ENCODE measurements at places on chromosomes 12 and 14.

GRCh38 chr12:3456809-3457208 is 34.2 kb upstream of the PRMT8 start:
- DNase-seq: no peak

DNA sequence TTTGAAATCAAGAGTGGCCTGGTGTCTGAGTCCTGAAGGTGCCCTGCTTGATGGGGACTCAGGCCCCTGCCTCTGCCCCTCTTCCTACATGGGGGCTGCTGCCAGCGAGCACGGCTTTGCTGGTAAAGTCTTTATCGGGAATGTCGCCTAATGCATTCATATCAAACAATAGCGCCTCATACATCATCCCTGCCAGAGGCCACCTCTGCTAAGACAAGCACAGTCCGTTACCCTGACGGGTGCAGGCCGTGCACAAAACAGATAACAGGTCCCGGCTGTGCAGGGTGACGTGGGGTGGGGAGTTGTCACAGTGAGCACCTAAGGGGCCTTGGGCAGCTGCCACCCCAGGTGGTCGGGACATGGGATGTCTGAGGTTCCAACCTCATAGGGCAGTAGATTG is 68.4 kb upstream of the FAM222A start:
- DNase-seq: no peak

DNA sequence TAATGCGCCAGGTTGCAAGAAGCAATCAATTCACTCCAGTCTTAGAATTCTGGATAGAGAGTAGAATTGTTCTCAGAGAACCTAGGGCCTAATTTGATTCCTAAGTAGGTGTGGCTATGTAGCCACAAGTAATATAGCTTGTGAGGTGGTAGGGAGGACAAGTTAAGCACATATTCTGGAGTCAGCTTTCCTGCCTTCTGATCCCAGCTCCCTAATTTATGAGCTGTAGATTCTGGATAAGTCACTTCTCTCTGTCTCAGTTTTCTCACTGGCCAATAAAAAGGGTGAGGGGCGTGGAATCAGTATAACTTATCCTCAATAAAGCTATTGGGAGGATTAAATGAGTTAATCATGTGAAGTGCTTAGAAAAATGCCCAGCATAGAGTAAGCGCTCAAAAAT is 3.0 kb upstream of the SNW1 start:
- no peak for DNase-seq

DNA sequence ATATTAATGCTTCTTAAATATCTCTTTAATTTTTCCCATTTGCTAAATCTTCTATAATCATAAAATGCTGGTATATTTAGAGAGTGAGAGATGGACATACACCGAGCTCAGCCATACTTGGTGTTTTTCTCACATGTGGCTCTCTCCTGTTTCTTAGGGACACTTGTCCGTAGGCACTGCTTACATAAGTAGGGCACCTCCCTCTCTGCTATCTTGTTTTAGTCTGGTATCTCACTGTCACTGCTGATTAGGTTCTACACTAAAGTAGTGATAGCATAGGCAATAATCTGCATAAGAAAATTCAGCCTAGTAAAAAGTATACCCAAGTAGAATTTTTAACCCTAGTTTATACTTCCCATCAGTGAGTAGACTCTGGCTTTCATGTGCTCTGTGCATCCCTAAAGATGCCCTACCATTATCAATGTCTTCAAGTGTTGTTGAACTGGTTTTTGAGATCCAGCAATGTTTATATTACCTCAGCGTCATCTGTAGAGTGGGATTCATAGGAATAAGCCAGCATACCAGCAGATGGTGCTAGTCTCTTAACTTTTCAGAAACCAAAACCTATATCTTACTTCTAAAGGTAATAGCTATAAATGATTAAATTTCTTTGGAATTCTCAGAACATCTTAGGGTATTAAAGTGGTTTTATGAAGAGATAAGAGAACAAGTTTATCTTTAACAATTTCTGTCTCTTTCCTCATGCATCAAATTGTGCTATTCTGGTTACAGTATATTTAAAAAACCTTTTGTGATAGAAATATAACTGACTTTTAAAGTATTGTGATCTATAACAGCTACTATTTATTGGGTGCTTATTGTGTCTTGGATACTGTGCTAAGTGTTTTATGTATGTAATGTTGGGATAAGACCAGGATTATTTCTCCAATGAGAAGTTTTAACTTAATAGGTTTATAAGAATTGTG is 32.9 kb downstream of the ARID2 start:
- DNase-seq: peak; percentile 36

DNA sequence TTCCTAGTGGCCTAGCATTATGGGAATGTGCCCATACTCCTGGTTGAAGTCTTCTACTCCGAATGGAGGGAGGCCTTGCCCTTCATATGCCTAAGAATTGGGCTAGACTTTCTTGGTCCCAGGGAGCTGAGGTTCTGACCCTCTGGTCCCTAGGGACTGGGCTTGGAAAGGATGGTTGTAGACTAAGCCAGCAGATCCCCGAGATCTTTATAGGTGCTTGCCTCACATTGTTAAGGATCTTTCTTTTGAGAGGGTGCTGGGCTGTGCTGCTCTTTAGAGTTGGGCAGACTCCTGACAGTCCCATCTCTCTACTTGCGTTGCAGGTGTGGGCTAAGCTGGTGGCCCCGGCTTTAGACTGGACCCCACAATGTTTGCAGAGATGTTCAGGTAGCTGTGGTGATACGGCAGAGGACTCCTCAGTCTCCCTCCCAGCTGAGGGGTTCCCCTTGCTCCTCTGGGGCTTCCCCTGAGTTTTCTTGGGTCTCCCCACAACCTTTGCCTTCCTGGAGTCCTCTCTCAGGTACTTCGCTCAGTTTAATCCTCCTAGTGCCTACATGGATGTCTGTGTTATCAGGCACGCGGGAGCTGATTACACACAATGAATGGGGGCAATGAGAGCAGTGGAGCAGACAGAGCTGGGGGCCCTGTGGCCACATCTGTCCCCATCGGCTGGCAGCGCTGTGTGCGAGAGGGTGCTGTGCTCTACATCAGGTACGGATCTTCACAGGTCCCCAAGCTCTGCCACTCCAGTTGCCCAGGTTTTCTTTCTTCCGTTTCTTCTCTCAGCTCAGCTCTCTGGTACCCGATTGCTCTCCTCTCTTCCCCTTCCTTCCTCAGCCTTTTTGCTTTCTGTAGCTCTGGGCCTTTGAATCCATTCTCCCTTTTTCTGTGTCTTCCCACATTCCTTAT is 1.3 kb downstream of the MBD6 start:
- DNase-seq: no peak

DNA sequence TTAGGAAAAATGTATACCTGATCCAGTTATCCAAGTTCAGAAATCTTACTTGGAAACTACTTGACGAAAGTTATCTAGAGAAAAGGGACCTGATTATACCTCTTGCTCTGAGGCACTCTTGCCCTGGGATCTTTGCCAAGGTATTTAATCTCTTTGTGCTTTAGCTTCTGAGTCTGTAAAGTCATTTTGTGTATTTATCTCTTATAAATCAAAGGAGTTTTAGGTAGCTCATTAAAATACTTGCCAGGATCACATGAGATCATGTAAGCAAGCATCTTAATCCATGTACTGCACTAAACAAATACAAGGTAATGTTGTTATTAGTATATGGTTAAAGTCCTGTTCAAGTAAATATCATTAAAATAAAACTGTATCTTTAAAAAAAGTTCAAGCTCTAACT is 147.5 kb downstream of the IPO8 start:
- DNase-seq: no peak

- peak; percentile 9 for DNase-seq
Observed at GRCh38 chr12:71371122-71371521, 68.5 kb upstream of the LGR5 start.

DNA sequence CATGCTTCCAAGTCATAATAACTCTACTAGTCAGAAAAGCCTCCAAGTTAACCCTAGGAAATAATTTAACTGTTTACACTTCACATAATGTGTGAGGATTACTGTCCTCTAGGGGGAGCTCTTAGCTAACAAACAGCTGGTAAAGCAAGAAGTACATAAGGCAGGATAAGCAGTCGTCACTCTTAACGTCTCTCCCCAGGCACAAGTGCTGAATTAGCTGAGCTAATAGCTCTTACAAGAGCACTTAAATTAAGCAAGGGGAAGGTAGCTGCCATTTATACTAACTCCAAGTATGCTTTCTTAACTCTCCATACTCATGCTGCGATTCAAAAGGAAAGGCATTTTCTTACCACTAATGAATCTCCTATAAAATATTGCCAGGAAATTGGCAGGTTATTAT is 79.3 kb upstream of the TSPAN11 start:
- peak; percentile 60 for DNase-seq

DNA sequence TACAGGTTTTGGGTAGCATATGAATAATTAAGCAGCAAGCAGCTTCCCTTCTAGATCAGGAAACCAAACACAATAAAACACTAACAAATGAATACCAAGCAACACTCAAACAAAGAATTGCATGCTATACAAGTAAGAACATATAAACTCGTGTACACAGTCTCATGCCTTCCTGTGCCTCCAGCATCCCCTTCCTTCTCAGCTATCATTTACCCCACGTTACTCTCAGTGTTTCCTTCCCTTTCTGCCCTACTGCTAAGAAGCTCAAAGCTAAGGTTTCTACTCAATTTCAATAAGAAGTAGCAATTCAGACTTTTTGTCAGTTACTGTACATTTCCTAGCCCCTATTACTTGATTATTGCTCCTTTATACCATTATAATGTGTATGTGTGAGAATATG is 81.0 kb downstream of the DUSP16 start:
- no peak for DNase-seq

- DNase-seq: no peak
Observed at GRCh38 chr14:97625477-97625876, 828.3 kb downstream of the VRK1 start.

GRCh38 chr14:100850841-100851585 is 25.1 kb downstream of the MEG3 start:
- DNase-seq: peak; percentile 7

DNA sequence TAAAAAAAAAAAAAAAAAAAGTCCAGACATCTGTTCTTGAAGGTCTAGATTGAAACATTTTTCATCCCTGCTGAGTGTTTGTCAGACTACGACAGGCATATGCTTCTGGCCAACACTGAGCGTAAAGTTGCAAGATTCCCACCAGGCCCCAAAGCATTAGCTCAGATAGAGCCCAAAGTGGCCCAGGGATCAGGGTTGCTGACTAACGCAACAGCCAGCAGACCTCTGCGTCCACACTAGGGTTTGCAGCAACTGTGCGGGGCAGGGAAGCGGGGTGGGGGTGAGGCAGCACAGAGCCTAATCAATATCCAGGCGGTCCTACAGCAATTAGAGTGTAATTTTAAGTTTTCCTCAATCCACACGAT is 55.7 kb downstream of the SSH1 start:
- no peak for DNase-seq

- no peak for DNase-seq
Observed at GRCh38 chr14:37469650-37470049, 125.4 kb downstream of the FOXA1 start.

- no peak for DNase-seq
Observed at GRCh38 chr12:109732321-109733305, 19.0 kb downstream of the FAM222A start.

DNA sequence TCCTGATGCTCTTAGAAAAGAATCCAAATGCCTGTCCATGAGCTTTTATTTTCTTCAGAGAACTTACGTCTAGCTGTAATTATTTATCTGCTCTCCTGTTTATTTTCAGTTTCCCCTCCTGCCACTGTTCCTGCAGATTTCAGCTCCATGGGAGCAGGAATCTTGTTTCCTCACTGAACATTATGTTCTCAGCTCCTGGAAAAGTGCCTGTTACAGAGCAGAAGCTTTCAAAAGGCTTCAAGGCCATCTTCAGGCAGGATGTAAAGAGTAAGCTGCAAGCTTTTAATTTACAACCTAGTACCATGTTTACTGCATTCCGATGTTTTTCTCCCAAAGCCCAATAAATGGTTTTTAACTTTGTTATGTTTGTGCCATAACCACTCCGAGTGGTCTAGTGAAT is 98.4 kb upstream of the BTG1 start:
- no peak for DNase-seq

DNA sequence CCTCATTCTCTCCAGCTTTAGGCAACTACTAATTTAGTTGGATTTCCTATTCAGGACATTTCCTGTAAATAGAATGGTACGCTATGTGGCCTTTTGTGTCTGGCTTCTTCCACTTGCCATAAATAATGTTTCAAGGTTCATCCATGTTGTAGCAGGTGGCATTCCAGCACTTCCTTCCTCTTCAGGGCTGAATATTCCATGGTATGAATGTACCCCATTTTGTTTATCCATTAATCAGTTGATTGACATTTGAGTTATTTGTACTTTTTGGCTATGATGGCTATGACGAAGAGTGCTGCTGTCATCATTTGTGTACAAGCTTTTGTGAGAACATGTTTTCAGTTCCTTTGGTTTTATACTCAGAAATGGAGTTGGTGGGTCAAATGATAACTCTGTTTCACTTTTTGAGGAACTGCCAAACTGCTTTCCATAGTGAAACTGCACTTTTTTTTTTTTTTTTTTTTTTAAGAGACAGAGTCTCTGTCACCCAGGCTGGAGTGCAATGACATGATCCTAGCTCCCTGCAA is 6.5 kb upstream of the CDK2AP1 start:
- DNase-seq: no peak

DNA sequence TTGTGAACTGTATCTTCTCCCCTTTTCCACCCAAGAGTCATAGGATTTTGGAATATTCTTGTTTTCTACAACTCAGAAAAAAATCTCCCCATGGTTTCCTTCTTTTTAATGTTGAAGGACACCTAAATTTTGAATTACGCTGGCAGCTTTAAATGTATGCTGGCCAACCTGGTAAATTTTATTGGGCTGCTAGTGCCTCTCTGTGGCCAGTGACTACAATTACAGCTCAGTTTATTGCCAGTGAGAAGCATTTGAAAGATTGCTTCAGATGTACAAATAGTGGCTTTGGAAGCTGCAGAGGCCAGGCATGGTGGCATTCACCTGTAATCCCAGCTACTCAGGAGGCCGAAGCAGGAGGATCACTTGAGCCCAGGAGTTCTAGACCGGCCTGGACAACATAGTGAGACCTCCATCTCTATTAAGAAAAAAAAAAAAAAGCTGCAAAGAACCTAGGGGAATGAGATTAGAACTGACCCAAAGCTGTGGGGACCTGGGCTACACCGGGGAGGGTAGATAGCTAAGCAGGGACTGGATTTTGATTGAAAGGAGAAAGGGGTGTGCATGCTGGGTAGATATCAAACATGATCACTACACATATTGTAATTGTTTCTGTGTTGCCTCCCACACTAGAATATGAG is 7.6 kb upstream of the RAB21 start:
- peak; percentile 45 for DNase-seq

- DNase-seq: peak; percentile 36
Observed at GRCh38 chr12:110796952-110797351, 49.8 kb upstream of the CCDC63 start.

DNA sequence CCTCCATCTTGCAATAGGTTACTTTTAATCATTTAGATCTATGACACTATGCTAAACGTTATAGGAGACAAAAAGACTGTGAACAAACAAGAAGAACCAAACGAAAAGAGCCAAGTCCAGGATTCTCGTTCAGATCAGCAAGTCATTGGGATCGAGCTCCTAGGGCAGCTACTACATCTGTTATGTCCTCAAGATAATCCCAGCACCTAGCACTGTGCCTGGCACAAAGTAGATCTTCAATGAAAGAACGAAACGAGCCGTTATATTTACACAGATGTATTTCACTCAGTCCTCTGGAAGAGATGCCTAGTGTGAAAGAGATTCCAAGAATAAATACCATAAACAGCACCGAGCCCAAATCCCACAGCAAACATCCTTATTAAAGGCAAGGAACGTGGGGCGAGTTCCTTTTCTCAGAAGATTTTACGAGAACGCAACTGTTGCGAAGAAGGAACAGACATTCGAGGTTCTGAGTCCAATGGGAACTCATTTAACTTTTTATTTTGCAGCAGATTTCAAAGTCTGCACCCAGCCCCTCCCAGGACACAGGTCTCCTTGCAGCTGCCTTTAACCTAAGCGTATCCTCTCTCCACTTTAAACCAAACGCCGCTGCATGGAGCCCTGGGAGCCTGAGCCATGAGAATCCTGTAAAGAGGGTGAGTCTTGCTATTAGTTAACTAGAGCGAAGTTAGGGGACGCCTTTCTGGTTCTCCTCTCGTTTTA is 544 bp upstream of the TDP1 start:
- no peak for DNase-seq

Data from foreskin keratinocyte (primary cell).